Activated CD4-positive, CD25-positive, alpha-beta regulatory T cell treated with anti-CD3 and anti-CD28 coated beads, Interleukin-2, amount 50 U/mL, for 24 hours (primary cell): ENCODE measurements at places on chromosomes 1 and 21.

DNA sequence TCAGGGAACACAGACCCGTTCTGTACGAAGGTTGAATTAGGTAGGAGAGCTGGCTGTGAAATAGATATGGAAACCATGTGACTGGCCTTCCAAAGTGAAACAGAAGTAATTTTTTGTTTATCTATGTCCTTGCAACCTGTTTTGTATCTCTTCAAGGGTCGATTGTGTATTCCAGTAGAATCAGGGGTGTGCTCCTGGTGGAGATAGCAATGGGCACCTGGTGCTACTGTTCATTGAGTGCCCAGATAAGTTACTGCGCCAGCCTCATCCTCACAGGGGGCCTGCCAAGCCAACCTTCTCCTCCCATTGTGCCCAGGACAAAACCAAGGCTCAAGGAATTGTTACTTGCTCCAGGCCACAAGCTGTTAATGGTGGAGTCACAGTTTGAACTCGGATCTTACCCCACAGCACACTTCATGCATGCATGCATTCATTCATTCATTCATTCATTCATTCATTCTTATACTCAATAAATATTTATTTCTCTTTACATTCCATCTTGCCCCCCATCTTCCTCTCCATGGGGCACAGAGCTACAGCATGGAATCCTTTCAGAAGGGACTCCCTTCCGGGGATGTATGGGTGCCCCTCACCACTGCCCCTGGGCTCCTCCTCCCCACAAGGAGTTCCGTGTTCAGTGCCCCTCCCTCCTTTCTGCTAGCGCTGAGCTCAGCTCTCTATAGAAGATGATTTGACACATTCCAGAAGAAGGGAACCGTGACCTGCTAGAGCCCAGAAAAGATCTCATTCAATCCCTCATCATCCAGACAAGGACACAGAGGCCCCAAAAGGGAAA lies 24.0 kb downstream of the ADORA1 start:
- ATAC-seq: no peak

DNA sequence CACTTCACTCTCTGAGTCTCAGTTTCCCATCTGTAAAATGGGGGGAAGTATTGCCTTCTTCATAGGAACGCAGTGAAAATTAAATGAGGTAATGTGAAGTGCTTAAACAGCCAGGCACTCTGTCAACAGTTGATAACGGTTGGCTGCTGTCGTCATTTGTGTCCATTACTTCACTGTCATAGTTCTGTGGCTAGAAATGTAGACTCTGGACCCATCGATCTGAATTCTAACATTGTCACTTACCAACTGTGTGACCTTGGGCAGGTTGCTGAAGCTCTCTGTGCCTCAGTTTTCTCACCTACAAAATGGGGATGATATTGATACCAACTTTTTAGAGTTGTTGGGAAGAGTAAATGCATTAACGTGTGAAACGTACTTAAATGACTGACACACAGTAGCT lies 152.6 kb downstream of the PTPRU start:
- ATAC-seq: no peak

DNA sequence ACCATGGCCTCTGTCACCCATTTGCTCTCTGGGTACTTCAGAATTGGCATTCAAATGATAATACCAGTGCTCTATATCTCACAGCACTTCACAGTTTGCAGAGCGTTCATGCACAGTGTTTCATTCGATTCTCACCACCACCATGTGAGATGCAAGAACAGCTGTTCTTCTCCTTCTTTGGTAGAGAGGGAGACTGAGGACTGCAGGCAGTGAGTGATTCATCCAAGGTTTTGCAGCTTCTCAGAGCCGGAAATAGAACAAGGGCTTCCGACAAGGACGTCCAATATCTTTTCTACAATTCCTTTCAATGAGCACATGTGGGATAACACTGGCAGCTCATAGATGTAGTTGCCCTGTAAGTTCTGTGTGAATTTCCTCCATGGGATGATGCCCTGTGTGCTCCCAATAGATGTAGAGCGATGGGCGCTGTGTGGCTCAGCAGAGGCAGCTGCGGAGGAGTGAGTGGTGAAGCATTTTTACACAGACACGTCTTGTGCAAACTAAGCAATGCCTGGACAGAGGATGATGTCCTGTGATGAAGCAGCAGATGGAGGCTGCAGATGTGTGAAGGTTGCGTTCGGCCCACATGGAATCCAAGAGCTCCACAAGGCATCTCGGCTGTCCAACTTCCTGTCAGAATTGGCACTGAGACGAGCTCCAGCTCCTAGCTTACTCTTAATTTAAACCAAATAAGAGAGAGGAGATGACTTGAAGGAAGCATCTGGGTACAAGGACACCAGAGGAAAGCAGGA lies 24.9 kb downstream of the MT1HL1 start:
- no peak for ATAC-seq

GRCh38 chr1:60898987-60899386 lies 183.4 kb upstream of the NFIA start:
- peak; percentile 64 for ATAC-seq

GRCh38 chr1:94716965-94717364 lies 103.2 kb upstream of the SLC44A3 start:
- no peak for ATAC-seq

- ATAC-seq: no peak
Observed at GRCh38 chr1:61259379-61260148, 177.2 kb downstream of the NFIA start.

DNA sequence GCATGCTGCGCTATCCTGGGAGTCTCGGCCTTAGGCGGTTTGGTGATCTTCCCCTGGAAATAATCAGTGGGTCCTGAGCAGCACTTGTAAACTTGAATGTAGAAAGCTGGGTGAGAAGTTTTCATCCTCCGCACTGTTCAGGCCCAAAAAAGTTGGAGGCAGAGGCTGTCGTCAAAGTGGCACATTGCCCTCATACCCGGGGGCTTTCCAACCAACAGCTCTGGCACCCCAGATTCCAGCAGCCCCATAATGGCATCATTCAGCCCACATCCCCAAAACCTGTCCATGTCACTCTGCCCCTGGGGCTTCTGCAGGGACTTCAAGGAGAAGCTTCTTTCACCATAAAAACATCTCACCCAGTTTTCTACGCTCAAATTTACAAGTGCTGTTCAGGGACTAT lies 59.3 kb downstream of the TOR1AIP2 start:
- no peak for ATAC-seq

- no peak for ATAC-seq
Observed at GRCh38 chr1:54795356-54795665, 5.8 kb downstream of the TTC22 start.

DNA sequence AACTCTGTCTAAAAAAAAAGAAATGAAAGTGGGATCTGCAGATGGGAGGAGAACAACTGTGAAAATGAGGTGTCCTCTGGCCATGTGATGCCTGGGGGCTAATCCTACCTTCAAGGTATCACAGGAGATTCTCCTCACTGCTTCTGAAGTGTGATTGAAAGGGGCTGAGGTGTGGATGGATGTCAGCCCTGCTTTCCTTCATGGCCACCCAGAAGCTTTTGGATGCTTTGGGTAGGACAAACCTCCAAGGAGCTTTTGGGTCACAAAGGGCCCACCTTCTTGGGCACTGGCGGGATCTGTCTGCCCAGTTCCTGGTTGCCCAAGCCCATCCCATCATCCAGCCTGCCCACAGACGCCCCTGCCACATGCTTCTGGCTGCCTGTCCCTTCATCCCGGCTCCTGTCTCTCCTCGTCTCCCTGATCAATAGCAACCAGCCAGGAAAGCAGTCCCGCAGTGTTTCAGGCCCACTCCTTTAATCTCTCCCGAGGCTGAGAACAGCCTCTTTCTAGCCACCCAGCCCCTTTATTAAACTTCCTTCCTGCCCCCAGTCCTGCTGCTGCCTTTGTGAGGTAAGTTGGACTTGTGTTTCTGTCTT lies 87.2 kb downstream of the MAN1C1 start:
- no peak for ATAC-seq

DNA sequence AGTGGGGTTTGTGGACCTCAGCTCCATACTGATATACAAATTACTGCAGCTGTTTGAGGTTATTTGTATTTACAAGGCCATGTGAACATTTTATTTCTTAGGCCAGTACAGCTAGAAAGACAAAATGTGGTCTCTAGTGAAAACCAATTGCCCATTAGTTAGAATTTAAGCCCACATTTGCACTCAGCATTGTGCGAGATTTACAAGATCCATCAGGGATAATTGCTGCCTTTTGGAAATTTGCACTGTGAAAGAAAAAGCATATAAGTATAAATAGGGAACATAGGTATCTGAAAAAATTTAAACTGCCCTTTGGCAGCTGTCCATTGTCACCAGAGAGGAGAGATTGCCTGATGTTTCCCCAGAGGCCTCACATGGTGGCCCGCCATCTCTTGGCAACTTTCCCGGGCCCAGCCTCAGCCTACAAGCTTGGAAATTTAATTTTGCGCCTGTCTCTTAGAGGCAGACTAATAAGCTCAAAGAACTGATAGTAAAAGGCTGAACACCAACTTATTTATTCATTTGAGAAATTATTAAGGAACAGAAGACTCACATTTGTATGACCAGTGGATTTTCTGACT lies 120.7 kb downstream of the MAP3K21 start:
- no peak for ATAC-seq

DNA sequence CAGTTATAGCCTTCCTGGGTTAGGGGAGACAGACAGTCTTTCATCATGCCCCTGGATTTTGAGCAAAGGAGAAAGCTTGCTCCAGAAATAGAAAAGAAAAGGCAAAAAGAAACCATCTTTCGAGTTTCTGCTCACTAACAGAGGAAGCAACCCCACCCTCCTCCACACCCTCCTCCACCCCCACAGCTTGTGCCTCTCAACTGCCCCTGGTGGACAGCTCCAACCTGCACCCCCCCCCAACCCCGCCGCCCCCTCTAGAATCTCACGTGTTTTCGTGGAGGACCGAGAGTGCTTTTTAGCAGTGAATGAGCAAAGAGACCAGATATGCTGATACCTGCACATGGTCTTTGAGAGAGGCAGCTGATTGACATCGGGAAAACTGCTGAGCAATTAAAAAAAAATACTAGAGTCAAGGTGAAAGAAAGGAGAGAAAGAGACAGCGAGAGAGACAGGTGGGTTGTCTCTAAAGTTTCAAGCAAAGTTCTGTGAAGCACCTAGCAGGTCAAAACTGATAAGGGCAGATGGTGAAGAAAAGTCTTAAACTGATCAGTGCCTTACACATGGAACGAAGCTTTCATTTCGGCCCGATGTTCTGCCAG lies 358.3 kb downstream of the KIF26B start:
- no peak for ATAC-seq

GRCh38 chr1:6700853-6701436 lies 671 bp downstream of the DNAJC11 start:
- no peak for ATAC-seq

DNA sequence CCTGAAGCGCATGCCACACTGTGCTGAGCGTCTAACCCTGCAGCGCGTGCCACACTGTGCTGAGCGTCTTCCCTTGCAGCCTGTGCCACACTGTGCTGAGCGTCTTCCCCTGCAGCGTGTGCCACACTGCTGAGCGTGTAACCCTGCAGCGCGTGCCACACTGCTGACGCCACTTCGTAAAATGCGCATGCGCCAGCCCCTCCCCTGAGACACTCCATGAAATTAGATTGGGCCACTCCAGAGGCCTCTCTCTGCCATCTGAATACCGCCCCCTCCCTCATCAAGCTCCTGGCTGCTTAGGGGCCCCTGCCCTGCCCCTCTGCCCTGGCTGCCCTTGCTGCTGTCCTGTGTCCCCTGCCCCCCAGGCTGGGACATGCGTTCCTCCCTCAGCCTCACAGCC lies 84.8 kb downstream of the POFUT2 start:
- ATAC-seq: no peak

GRCh38 chr1:180527101-180527669 lies 24.8 kb upstream of the ACBD6 start:
- ATAC-seq: no peak

GRCh38 chr1:162644986-162645314 lies 12.7 kb downstream of the DDR2 start:
- no peak for ATAC-seq

- no peak for ATAC-seq
Observed at GRCh38 chr1:30755746-30756145, 1.8 kb downstream of the LAPTM5 start.

DNA sequence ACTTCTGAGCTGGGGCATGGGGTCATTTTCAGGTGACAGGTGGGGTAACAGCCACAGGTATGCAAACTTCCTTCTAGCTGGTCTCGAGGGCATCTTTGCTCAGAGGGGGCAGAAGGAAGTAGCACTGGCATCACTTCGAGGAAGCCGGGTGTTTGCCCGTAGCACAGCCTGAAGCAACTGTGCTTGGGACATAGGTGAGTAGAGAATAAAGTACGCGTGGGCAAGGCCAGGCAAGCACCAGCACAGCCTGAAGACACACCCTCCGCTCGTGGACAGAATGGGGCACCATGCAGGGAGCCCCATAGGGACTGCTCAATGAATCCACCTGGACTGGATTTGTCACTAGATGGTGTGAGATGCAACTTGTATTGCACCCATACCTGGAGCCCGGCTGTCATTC lies 167.1 kb downstream of the KCNJ6 start:
- ATAC-seq: no peak

DNA sequence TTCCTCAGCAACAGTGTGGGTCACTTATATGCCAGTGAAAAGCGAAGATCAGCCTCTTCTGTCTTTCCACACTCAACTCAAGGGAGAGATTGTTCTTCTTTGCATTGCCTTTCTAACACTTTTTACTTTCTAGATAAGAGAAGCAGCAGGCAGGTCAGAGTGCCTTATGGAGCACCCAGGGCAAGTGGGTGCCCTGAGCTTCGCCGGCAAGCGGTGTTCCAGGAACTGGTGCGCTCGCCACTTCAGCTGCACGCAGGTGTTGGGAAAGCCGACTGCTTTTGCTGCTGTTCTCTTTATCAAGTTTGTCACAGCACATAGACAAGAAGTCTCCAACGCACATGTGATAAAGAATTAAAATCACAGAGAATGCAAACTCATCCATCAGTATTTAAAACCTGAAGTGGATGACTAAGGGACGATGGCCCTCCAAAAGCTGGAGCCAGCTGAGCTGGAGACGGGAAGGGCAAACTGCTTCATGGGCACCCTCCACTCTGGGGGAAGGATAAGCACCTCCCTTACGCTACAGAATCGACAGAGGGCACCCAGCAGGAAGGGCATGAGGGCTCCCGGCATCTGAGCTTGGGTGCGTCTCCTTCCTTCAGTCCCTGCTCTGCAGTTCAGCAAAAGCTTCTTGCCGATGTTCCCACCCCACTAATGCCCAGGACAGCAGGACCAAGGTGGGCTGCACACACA lies 20.7 kb downstream of the UBE2G2 start:
- ATAC-seq: no peak

- no peak for ATAC-seq
Observed at GRCh38 chr1:11064942-11065341, 5.1 kb upstream of the SRM start.

DNA sequence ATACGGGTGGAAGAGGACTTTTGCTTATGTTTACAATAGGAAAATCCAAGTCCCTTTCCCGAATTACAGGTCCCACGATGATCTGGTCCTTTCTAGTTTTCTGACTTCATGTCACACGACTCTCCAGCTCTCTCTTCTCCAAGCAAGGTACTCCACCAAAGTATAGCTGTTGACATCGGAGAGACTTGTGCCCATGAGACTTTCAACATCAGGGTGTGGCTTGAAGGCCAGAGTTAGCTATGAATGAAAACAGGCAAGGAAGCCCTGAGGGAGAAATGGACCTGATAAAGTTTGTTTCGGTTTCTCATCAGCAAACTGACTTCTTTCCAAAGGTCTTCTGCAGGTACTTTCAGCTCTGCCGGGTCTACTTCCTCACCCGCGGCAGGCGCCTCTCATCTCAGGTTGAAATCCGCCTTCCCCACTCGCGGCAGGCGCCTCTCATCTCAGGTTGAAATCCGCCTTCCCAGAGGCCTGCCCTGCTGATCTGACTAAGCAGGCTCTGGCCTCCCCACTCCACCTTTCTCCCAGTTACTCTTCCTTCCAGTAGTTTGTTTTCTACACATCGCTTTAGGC lies 2.1 kb upstream of the PER3 start:
- ATAC-seq: no peak
